ENCODE measurements at places on chromosomes 6 and 20. TPM values are rescaled to one million over a fixed set of nuclear protein-coding genes. Genes with fewer than 3 reads are reported as not detected.

DNA sequence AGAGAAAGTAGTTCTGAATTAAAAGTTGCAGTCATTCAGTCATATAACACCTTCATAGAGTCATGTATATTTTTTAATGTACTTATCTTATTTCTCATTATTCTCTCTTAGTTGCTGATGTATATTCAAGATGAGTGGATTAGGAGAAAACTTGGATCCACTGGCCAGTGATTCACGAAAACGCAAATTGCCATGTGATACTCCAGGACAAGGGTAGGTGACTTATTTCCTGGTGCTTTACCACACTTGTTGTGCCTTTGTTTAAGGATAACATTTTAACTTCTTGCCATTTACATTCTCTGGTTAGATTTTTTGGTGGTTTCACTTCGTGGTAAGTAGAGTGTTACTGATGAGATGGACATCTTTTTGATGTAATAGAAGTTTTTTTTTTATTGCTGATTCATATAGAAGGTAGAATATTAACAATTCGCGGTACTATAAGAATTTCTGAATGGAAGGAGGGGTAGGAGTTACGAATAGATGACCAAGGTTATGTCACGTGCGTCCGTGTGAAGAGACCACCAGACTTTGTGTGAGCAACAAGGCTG, 120.5 kb downstream of the NCOA3 start:
- peak; percentile 9 for DNase-seq

GRCh38 chr6:37847704-37848103, 28.2 kb downstream of the ZFAND3 start:
- no peak for DNase-seq

GRCh38 chr6:114432400-114432799, 89.6 kb upstream of the HS3ST5 start:
- DNase-seq: no peak

Gene MYH7B
- total RNA-seq: not detected

Gene KCNG1
- 23.7 TPM for total RNA-seq

Gene HDAC2
- total RNA-seq: 116 TPM

Measured in IMR-90 (cell line).